ENCODE measurements at places on chromosomes 1 and 21.

GRCh38 chr1:100643471-100644196, 75.9 kb upstream of the VCAM1 start:
- DNase-seq, result no peak

DNA sequence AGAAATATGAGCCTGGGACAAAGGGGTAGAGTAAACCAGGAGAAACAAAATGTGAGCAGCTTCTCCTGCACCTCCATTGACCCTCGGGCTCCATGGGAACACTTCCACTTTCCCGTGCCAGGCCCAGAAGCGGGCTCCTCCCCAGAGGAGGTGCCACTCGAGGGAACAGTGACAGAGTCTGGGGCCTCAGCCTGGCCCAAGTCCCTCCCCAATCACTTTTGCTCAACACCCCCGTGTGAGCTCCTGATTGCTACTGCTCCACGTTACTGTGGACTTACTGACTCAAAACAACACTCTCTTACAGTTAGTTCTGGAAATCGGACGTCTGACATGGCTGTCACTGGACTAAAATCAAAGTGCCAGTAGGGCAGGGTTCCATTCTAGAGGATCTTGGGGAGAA, 17.7 kb upstream of the KLHDC7A start:
- DNase-seq, result no peak

- DNase-seq, result no peak
Measured at GRCh38 chr1:246779561-246780175, 55.5 kb downstream of the SCCPDH start.

GRCh38 chr1:178581351-178582303, 68.7 kb downstream of the TEX35 start:
- DNase-seq, result no peak

GRCh38 chr1:158781104-158781503, at the start of gene OR6N2:
TSS of gene OR6N2 (minus strand) at chr1:158781204. CDS start at chr1:158777635, 3,569 bp downstream.
- DNase-seq, result no peak

GRCh38 chr1:76142771-76143540, 68.4 kb downstream of the ST6GALNAC3 start:
- no peak for DNase-seq

DNA sequence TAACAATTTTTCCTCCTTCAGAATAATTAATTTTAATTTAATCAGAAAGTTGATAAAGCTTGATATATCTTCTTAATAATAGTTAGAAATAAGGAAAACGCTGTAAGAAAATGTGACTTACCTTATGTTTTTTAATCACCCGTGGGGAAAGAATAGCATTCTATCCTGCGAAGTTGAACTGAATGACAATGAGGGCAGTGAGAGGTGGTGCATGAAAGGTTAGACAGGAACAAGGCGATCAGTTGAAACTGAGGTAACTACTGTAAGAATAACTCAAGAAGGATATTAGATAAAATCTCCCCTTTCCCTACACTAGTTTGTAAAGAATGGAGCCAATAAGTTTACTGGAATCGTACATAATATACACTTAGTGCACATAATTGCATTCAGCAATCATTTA, 655.0 kb upstream of the NCAM2 start:
- no peak for DNase-seq

GRCh38 chr1:60111716-60112115, 38.1 kb upstream of the C1orf87 start:
- no peak for DNase-seq

- DNase-seq, result no peak
Measured at GRCh38 chr1:207883104-207883651, 27.7 kb downstream of the CD34 start.

GRCh38 chr1:112720800-112721199, 5.7 kb upstream of the PPM1J start:
- DNase-seq, result no peak

- no peak for DNase-seq
Measured at GRCh38 chr1:67687649-67688048, 2.6 kb downstream of the GADD45A start.

DNA sequence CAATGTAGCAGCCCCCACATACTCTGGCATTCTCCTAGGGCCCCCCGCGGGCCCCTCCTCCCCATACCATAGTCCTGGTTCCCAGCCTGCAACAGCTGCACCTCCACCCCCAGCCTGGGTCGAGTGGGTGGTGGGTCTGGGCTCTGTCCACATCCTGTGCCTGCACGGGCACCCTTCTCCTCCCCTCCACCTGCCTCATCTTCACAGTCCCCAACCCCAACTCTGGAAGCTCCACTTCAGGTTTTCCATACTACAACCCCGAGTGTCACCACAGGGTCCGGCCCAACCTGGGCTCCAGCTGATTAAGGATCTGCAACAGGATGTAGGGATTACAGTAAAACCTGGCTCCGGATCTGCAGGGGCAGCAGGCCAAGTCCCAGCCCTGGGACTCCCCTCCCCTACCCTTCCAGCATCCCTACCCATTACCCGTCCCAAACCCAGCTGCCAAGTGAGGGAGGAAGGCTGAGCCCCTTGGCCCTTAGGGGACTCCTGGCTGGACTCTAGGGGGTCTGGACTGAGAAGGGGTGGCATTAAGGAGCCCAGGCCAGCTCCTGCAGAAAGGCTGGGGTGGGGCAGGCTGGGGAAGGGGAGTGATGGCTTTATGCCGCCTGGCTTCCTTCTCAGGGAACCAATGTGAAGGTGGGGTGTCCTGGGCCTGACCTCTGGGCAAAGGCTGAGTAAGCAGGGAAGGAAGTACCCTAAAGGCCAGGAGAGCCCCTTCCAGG, 116.8 kb downstream of the CASZ1 start:
- DNase-seq, result no peak

GRCh38 chr1:25392841-25393240, 27.8 kb downstream of the RHCE start:
- no peak for DNase-seq

DNA sequence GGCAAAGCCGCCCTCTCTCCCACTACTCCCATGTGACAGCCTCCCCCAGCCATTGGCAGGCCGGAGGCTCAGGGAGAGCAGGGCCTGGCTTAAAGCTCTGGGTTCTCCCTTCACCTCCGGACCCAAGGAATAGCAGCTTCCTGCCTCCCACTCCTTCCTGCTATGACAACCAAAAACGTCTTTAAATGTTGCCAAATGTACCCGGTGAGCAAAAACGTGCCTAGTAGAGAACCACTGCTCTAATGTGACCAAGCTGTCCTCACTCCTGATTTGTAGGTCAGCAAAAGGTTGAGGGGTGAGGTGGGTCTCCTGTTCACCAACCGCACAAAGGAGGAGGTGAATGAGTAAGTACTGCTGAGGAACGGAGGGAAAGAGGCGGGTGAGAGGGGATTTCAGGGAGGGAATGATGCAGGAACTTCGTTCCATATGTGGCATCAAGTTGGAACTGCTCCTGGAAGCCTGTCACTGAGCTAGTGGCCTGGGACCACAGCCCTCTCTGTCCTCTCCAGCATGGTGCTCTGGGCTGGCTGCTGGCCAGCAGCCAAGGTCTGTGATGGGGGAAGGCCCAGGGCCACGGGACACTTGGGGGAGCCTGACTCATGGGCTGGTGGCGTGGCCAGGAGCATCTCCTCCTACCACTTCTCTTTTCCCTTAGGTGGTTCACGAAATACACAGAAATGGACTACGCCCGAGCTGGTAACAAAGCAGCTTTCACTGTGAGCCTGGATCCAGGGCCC, 5.7 kb downstream of the MRTO4 start:
- no peak for DNase-seq

DNA sequence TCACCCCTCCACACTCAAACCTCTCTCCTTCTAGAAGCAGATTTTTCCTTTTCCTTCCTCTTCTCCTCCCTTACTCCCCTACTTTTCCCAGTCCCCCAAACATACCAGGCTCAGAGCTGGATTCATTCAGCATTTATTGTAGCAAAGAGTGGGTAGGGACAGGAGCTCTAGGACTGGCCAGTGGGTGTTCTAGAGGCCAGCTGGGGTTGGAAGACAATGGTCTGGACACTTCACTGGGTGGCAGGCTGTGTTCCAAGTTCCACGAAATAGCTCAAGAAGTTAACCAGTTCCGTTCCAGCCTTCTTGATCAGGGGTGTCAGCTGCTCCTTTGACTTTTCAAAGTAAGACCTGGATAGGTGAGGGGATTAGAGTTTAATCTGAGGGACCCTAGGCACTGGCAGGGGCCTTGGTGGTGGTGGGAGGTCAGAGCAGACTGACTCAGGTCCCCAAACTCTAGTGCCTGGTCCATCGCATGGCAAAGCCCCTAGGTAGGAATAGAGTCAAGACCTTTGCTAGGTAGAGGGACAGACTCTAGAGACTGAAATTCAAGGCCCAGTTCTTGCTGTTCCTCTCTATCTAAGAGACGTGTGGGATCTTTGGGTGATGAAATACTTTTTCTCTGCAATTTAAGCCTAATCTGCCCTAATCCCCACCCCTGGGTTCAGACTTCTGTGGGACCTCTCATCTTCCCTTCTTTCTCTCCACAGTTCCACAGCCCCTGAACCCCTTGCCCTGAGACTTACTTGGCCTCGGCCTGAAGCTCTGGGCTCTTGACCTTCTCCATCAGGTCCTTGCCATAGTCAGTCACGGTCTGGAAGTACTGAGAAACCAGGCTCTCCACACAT, 1.0 kb downstream of the APOA2 start:
- DNase-seq, result no peak

- DNase-seq, result no peak
Measured at GRCh38 chr1:111669268-111669667, 49.7 kb downstream of the RAP1A start.

DNA sequence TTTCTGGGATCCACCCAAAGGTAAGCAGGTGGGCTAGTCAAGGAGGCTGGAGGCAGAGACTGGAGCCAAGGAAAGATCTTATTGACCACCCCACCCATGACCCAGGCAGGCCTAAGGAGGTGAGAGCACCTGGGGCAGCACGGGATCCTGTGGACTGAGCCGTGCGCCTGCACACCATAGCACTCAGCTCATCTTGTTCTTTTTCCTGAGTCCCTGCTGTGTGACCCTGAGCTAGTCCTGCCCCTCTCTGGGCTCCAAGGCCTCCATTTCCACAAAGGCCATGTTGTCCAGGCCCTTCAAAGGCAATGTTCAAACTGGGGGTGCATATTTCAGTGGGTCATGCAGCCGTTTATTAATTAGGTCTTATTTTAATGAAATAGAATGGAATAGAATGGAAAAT, 7.2 kb downstream of the FAM131C start:
- no peak for DNase-seq

- no peak for DNase-seq
Measured at GRCh38 chr1:61174060-61174795, 91.9 kb downstream of the NFIA start.

DNA sequence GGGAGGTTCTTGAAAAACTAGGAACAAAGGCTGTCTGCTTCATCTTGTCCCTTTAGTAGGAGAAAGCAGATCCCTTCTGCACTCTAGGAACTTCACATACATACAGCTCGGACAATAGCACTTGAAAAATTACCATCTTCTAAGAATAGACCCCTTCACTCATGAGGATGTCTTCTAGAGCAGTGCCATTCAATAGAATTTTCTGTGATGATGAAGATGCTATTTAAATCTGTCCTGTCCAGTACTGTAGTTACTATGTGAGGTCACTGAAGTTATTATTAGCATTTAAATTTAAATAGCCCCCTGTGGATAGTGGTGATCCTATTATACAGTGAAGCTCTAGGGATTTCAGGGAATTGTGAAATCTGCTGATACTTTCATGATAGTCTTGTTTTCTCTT, 46.4 kb upstream of the RAB3GAP2 start:
- no peak for DNase-seq

- DNase-seq, result no peak
Measured at GRCh38 chr1:239600588-239600987, 214.2 kb downstream of the CHRM3 start.

DNA sequence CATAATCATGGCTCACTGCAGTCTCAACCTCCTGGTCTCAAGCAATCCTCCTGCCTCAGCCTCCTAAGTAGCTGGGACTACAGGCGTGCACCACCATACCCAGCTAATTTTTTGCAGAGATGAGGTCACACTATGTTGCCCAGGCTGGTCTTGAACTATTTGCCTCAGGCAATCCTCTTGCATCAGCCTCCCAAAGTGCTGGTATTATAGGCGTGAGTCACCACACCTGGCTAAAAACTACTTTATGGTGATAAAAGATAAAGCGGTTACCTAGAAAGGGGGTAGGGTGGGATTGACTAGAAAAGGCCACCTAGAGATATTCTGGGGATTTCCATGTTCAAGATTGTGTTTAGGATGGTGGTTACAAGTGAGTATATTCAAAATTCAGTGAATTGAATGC, 5.0 kb downstream of the TSTD1 start:
- DNase-seq, result no peak

GRCh38 chr21:43957611-43958362, 54.3 kb upstream of the TRAPPC10 start:
- DNase-seq, result no peak

GRCh38 chr1:223748773-223749733, 36.7 kb downstream of the CAPN2 start:
- DNase-seq, result peak; percentile 65

DNA sequence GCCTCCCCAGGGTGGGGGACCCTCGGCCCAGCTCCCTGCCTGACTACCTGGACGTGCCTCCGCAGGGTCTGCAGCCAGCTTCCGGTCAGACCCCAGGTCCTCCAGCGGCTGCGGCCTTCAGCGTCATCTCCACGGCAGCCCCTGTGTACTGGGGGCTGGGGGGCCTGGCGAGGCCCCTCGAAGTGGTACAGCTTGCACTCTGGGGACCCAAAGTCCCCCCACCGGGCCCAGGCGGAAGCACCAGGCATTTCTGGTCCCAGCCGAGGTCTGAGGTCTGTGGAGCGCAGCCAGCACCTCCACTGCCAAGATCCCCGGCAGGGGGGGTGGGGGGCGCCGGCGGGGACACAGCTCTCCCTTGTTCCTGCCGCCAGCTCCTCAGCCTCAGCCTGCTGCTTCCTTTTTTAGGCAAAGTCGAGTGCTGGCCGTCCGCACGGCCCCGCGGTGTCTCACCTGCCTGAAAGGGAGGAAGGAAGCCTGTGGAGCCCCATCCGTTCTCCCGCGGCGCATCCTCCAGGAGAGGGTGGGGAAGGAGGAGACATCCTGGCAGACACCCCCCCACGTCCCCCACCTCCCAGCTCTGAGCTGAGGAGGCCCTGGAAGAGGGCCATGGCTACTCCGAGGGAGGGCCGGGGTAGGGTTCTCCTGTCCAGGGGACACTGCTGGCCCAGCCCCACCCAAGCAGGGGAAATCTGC, 1.2 kb upstream of the VWA1 start:
- no peak for DNase-seq

DNA sequence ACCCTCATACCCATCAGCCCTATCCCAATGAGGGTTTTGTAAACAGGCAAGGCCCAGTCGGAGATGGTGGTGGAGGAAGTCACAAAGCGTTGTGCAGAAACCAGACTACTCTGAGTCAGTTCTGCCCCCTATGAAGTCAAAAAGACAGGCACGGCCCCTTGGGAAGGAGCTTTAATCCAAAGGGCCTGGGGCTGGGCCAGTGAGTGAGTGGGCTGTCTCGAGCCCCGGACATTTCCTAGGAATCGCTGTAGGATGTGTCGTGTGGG, 442 bp upstream of the AHCYL1 start:
- no peak for DNase-seq
